ENCODE measurements at places on chromosomes 2 and 18.
A peak's percentile ranks its signal among the peaks of the same experiment; 100 is the strongest.

DNA sequence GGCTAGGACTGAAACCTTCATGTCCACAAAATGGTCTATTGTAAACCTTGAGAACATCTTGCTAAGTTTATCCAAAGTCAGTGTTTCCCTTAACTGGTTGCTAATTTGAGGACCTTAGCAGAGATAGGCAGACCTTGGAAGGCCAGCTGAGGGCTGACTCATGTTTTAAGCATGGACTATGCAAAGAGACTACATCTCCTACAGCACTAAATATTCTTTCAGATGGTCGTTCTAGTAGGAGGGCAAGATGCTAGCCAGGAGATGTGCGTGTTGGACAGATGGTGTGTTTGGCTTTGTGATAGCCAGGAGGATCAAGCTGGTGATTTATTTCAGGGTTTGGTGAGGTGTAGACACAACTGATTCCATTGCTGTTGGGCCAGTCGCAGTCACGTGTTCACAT is 75.8 kb downstream of the NRP2 start:
- no peak for DNase-seq

DNA sequence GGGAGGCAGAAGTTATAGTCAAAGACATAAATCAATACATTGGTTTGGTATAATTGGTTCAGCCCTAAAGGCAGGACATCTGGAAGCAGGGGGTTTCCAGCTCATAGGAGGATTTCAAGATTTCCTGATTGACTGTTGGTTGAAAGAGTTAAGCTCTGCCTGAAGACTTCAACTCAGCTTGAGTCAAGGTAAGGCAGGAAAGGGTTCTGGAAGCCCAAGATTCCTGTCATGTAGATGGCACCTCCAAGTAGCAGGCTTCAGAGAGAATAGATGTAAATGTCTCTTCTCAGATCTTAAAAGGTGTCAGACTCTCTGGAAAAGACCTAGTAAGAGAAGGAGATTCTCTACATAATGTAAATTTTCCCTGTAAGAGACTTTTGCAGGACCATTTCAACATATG is 335.3 kb downstream of the RIT2 start:
- no peak for DNase-seq

DNA sequence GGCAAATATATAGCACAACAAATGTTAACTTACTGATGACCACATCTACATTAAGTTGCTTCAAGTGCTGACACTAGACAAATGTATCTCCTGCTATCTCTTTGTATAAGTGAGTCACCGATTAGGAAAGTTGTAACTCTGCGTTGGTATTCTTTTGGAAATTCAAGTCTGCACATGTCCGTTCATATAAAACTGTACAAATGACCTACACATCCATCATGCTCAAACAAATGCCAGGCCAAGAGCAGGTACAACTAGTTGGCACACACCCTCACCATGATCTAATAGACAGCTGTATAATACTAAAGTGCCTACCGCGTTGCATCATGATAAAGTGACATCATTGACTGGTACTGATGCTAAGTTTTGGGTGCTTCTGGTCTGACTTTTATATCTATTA is 141.1 kb downstream of the RBMS1 start:
- no peak for DNase-seq

- DNase-seq = no peak
These were observed 364.4 kb downstream of the ZNF521 start for GRCh38 chr18:24987303-24988252.

GRCh38 chr2:66553370-66553769 is 118.4 kb downstream of the MEIS1 start:
- no peak for DNase-seq

DNA sequence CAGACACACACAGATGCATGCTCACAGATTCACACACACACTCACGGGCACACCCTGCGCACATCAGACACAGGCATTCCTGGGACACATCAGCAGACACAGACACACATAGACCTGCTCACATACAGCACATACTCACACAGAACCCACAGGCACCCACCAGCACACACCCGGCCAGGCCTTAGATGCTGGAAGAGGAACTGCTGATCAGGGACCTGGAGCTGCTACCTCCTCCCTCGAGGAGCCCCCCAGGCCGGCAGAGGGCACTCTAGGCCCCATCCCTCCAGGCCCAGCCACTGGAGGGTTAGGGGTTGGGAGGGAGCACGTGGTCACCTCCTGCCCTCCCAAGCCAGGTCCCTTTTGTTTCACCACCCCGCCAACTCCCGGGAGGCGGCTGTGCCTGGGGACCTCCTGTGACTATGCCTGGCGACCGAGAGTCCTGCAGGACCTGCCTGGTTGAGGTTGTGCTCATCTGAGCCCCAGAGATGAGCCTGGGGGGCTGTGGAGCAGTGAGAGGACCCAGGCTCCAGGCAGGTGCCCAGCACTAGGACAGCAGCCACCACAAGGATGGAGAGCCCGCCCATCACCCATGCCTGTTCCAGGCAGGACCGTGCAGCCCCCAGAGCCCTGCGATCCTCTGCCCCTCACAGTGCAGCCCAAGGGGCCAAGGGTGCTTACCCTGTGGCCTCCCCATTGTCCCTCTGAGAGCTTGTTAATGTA is 21.0 kb upstream of the PTMA start:
- DNase-seq = peak; percentile 61
